Tongue (tissue), 3 donors: ENCODE measurements at places on chromosomes 1 and 21. TPM values are rescaled to one million over a fixed set of nuclear protein-coding genes. Genes with fewer than 3 reads are reported as not detected.

GRCh38 chr1:66787641-66788040 is 13.4 kb downstream of the INSL5 start:
- no peak for DNase-seq

UTS2 gene
- not detected for total RNA-seq

GRCh38 chr1:77175230-77175844 is 43.9 kb downstream of the PIGK start:
- DNase-seq: no peak

DNA sequence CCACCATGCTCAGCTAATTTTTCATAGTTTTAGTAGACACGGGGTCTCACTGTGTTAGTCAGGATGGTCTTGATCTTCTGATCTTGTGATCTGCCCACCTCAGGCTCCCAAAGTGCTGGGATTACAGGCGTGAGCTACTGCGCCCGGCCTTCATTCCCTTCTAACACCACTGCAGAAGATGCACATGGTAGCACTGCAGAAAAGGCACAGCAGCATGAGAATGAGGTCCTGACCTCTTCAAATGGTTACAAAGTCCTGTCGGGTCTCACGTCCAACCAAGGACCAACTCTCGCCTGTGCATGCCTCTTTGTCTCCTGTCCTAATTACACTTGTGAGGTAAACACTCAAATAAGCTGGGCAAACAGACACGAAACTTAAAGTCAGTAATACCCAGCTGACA is 83.0 kb upstream of the GCLM start:
- DNase-seq: no peak

DNA sequence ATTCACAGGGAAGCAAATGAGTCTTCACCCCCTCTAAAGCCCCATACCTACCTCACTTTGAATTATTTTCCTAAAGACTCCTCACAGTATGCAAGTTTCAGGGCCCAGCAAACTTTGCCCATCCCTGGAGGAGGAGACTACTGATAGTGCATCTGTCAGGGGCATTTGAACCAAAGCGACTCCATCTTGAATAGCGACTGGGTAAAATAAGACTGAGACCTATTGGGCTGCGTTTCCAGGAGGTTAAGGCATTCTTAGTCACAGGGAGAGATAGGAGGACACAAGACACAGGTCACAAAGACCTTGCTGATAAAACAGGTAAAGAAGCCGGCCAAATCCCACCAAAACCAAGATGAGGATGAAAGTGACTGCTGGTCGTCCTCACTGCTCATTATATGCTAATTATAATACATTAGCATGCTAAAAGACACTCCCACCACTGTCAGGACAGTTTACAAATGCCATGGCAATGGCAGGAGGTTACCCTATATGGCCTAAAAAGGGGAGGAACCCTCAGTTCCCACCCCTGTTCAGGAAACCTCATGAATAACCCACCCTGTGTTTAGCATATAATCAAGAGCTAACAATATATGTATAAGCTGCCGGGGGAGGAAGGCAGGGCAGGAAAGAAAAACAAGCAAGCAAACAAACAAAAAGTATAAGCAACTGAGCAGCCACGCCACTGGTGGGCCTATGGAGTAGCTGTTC is 3.3 kb upstream of the PKNOX1 start:
- DNase-seq: no peak

DNA sequence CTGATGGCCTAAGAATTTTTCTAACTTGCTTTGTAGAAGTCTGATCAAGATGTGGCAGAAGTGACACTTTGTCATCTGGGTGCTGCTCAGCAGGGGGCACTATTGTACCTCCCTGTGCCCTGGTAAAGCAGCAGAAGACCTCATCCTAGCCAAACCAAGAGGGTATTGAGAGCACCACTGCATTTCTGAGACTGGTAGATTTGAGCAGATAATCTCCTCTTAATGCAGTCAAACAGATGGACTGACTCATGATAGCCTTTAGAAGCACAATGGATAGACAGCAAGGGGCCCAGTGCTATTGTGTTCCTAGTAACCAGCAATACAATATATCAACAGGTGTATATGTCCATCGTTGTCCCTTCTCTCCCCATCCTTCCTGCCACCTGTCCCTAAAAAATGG is 5.7 kb downstream of the TPM3 start:
- peak; percentile 69 for DNase-seq

PLA2G2C gene
- total RNA-seq: not detected
